ENCODE measurements at places on chromosomes 16 and 17.

DNA sequence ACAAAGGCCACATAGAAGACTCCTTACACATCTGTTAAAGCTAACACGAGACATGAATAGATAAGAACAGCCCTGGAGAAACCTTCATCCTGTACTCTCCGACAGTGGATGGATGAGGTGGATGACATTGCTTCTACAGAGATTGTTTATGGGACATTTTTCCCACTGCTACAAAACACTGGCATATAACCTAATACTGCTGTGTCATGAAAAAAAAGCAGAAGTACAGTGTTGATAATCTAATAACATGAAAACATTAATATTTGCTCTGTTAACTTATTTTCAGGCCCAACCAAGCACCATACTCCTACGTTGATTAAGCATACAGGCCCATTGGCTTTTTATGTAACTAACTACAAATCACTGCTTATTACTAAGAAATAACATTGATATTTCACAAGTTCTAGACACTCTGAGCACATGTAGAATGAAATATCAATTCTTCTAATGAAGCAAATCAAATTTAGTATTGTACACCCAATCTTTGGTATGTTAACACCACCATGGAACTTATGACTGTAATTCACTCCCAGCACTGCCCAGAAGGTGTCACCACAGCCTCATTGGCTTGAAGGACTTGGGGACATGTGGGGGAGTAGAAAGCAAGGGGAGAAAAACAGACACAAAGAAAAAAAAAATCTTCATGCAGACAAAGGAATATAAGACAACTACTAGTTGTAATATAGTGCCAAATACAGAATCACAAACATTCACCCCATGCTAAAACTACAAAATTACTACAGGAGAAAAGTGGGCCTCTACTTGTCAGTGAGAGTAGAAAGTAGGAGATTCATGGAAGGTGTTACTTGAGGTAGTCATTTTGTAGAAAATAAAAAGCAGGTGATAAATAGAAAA is 330.0 kb upstream of the PMFBP1 start:
- peak; percentile 59 for DNase-seq

- DNase-seq, result no peak
These were observed 22.5 kb downstream of the ARHGAP17 start for GRCh38 chr16:24992696-24993095.

DNA sequence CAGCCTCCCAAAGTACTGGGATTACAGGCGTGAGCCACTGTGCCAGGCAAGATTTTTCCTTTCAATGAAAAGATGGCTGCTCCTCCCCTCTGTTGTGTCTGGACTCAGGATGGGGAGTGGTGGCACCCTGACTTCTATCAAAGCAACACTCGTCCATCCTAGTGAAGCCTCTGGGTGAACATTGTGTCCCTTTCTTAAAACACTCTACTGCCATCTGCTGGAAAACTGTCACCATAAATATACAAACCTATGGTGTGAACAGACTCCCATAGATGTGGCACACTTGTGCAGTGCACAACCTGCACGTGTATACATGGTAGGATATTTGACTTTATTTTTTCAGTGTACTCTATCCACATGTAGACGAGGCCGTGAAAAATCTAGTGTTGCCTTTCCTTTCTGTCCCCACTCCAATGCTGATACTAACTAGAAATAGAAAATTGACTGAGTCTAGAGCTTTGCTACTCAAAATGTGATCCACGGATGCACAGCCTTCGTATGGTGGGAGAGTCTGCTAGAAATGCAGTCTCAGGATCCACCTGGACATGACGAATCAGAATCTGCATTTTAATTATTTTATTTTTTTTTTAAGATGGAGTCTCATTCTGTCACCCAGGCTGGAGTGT is 55.9 kb upstream of the PLCG2 start:
- DNase-seq, result peak; percentile 80

GRCh38 chr17:42101513-42102292 is 3.4 kb upstream of the ZNF385C start:
- DNase-seq, result peak; percentile 32

DNA sequence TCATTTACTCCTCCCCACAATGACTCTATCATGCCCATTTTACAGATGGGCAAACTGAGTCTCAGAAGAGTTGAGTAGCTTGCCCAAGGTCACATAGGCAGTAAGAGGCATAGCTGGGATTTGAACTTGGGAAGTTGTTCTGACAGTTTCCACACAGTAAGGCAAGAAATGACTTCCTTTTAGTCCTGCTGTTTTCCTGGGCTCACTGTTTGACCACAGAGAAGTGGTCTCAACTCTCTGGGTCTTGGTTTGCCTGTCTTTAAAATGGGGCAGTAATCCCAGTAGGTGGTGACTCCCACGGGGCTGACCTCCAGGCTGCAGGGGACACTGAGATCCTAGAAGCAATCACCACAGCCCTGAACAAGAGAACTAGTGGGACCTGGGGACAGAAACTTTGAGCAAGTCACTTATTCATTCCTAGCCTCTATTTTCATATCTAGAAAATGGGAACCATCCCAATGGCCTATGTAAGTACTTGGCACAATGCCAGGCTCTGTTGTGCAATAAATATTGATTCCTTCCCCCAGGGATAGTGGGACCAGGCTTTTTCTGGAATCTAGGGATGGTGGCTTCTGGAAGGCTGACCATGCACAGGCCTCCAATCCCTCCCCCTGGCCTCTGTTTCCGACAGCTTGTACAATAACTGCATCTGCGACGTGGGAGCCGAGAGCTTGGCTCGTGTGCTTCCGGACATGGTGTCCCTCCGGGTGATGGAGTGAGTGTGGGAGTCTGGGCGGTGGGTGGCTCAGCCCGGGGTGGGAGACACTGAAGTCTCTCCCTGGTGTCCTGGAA is 20.5 kb downstream of the DEXI start:
- no peak for DNase-seq

DNA sequence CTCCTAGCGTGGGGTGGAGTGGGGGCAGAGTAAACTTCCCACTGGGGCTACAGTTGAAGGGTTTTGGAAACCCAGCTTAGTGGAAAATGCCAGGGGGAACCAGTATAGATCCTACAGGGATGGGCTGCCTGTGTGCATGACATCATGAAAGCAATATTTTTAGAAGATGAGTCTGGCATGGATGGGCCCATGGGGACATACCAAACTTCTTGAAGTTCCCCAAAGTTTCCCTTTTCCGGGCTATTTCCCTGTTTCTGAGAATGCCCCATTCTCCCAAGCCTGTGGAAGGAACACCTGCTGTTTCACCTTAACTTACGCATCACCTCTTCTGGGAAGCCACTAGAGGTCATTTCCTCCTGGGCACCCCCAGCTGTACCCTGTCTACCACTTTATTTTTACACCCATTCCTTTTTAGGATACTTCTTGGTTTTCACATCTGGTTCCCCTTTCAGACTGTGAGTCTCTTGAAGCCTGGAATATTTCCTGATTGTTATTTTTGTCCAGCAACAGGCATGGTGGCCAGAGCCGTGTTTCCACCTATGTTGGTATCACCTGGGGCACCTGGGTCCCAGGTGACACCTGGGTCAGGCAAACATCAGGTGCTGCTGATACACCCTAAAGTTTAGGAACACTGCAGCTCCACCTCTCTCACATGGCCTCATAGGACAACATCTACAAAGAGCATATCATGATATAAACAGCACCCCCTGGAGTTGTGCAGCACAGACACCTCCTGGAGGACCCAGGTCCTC is 9.8 kb downstream of the SOCS3 start:
- no peak for DNase-seq

All from NCI-H2081 (cell line).